ENCODE measurements at places on chromosomes 12 and 14.

- DNase-seq = no peak
Measured at GRCh38 chr12:73125148-73125547, 853.0 kb downstream of the TRHDE start.

- DNase-seq = no peak
Measured at GRCh38 chr12:25950329-25951115, 8.0 kb upstream of the RASSF8 start.

DNA sequence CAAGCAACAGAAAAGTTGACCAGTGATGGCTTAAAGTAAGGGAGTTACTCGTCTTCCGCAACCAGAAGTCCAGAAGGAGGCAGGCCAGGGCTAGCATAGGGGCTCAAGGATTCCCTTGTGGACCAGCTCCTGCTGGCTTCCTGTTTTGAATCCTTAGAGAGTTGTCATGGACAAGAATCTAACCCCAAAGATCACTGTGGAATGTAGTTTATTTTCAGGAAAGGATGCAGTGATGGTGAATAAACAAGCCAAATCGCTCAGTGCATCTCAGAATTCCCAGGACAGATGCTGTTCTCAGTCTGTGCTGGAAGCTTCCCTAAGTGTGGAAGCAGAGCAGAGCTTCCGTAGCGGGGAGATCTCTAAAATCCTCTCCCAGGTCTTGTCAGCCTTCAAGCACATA lies 311.3 kb downstream of the C12orf75 start:
- DNase-seq = no peak

- no peak for DNase-seq
Measured at GRCh38 chr14:66444271-66444927, 41.8 kb upstream of the CCDC196 start.

GRCh38 chr12:88643685-88644084 lies 63.4 kb upstream of the KITLG start:
- DNase-seq = no peak

DNA sequence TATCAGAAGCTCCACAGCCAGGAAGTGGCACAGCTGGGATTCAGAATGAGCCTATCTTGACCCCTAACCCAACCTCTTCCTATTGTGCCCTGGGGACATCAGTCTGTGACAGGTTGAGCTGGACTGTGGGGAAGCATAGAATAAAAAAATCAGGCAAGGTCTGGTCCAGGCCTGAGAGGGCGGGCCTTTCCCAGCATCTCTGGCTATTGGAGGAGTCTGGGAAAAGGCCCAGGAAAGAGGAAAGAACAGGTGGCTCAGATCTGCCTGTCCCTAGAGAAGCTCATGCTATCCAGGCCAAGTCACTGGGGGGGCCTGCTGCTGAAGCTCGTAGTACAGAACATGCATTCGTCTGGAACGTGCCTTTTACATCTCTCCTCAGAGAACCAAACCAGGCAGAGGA lies 100.5 kb downstream of the PPM1H start:
- DNase-seq = no peak

DNA sequence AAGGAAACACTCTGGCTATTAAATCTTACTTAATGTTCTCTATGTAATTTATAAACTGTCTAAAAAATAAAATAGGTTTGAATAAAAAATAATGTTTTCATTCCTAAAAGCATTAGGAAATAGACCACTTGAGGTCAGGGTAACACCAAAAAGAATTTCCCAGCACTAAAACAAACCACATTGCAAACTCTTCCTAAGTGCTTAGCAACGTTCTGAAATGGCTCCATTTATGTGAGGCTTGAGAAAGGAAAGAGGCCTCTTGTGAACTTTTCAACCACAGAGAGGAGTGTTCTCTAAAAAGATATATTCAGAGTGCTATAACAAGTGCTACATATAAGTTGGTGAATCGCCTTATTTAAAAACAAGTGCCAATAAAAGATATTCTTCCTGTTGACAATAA lies 42.7 kb downstream of the ALX1 start:
- DNase-seq = no peak

GRCh38 chr14:104555430-104556255 lies 23.9 kb upstream of the C14orf180 start:
- DNase-seq = no peak

DNA sequence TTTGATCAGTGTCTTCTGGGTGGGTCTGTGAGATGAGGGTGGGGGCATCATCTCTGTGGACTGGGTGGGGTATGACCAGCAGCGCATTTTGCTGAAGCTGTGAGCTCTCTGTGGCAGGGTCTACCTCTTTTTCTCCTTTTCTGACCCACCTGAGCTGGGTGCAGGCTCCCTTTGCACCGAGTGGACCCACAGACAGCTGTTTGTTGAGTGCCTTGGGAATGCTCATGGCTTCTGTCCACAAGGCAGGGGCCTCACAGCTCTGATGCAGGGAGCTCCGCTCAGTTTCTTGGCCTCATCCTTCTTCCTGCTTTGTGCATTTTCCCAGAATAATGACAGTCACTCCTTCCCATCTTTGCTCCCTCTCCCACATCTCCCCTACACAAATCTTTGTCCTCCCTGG lies 380.6 kb downstream of the DPF3 start:
- DNase-seq = no peak
